ENCODE measurements at places on chromosomes 2 and 18.

DNA sequence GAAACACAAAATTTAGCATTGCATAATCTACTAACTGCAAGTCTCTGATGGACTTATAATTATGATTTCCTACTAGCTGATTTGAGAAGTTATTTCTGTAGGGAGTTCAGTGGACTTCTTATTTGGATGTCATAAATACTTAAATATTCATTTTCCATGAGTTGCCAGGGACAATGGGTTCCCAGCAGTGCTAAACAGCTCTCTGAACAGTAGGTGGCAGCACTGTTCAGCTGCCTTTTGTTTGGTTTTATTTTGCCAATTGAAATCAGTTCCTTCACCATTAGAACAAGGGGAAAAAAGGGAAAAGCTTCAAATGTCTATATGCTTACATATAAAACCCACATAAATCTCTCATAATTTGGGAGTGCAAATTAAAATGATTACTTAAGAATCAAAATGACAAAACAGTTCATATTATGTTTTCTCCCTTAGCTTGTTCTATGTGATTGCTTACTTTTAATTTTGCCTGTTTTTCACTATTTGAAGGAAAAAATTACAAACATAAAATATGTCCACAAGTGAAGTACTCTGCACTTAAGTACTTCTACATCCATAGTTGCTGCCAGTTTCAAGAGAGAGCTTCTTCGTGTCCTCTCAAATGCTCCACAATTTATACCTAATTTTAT lies 898.9 kb downstream of the CPS1 start:
- no peak for DNase-seq

- no peak for DNase-seq
Observed at GRCh38 chr2:174607989-174608865, 10.6 kb upstream of the WIPF1 start.

- no peak for DNase-seq
Observed at GRCh38 chr2:39938035-39938835, 159.2 kb upstream of the THUMPD2 start.

DNA sequence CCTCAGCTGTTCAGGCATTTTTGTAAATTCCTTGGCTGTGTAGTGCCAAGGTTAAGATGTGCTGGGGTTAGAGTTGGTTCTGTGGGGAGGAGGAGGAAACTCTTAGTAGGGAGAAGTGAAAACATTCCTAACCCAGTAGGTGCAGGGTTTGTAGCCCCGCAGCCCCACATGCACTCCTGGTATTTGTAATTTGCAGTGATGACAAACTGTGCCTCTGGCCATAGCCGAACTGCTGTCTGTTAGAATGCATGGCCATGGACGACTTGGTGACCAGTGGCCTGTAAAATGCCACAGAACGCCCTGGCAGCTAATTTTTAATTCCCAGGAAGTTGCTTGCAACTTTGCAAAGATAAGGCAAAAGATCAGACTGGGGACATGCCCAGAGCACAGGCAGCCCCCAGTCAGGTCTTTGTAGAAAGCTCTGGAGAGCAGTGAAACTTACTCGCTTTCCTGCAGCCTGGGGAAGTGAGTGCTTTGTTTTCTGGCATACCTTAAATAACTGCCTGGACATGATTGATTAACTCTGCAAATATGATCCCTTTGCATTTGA lies 38.4 kb downstream of the LYPD6B start:
- no peak for DNase-seq

GRCh38 chr2:54957321-54957999 lies 92.8 kb downstream of the RTN4 start:
- no peak for DNase-seq

DNA sequence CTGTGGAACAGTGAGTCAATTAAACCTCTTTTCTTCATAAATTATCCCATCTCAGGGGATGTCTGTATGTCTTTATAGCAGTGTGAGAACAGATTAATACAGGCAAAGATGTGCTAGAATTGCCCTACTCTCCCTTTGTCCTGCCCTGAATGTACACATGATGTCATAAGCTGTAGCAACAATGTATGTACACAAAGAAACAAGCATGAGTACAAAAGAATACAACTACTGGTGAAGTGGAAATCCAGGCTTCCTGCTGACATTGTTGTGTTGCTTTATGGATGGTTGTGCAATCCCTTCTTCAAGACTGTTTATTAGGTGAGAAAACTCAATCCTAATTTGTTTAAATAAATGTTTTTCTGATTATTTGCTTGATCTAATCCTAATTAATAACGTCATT lies 446.6 kb downstream of the DSC3 start:
- no peak for DNase-seq

DNA sequence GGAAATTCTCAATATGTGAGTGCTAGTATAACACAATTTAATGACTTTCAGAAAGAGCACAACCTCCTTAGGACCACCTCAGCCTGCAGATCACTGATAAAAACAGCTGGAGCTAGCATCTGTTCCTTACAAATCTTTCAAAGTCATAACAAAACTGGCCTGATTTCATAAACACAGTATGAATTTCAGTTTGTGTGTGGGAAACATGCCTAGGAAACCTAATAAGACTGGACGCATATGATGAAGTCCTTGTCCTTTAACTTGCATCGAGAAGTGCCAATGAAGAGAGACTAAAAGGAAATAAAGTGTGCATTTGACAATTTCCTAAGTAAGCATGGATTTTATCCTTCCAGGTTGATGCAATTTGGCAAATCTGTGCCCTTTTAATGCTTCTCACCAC lies 74.1 kb upstream of the KLHL14 start:
- no peak for DNase-seq
